ENCODE measurements at places on chromosomes 16 and 17.

DNA sequence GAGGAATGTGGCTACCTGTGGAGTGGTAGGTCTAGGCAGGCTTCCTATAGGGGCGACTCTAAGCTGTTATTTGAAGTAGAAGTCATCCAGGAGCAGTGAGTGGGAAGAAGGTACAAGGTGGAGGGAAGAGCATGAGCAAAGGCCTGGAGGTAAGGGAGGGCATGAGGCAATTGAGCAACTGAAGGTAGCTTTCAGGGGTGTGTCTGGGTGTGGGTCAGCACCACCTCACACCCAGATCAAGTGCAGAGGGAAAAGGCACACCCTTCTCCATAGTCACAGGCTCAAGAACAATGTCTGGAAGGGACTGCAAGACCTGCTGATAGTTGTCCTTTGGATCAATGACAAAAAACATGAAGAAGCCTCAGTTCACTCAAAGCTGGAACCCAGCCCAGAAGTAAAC lies 46.5 kb upstream of the IRX6 start:
- DNase-seq: no peak

DNA sequence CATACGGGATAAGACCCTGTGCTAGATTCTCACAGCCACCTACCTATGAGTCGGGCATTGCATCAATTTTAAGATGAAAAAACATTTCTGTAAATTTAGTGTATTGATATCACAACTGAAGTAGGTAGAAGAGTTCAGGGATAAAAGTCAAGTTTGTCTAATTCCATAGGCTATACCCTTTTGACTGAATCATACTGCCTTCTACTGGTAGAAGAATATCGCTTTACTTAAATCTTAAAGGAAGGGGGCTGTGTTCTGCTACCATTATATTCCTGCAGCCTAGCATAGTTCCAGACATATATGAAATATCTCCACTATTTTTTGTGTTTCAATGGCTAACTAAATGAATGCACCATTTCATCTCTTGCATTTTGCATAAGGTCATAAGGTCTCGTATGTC lies 1128.6 kb downstream of the CDH8 start:
- no peak for DNase-seq

DNA sequence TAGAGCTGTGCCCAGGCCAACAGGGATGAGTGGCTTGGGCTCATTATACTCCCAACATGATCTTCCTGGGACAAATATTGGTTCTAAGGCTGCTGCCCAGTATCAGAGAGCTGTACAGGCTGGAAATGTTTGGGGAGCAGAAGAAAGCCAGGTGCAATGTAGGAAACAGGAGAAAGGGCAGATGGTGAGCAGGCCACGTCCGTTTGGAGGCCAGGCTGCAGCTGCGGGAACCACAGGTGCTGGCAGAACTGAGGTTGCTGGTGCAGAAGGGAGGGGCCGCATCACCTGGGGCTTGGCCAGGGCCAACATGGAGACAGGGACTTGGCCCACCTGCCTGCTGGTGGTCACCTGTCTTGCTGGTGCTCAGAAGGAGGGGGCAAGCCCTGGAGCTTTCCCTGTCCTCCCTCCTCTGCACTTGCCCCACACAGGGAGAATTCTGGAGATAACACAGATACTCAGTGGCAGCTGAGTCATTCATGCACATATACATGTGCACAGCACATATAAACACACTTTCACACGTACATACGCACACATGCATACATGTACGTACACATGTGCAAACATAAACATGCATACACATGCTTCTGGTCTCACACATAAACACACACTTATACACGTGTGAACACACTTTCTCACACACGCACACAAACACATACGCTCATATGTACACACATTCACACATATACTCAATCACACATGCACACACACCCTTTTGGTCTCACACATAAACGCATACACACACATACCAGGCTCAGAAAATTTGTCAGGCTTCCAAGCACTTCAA lies 67.7 kb downstream of the WSCD1 start:
- DNase-seq: no peak

GRCh38 chr16:50469744-50470321 lies 78.4 kb upstream of the NKD1 start:
- no peak for DNase-seq

DNA sequence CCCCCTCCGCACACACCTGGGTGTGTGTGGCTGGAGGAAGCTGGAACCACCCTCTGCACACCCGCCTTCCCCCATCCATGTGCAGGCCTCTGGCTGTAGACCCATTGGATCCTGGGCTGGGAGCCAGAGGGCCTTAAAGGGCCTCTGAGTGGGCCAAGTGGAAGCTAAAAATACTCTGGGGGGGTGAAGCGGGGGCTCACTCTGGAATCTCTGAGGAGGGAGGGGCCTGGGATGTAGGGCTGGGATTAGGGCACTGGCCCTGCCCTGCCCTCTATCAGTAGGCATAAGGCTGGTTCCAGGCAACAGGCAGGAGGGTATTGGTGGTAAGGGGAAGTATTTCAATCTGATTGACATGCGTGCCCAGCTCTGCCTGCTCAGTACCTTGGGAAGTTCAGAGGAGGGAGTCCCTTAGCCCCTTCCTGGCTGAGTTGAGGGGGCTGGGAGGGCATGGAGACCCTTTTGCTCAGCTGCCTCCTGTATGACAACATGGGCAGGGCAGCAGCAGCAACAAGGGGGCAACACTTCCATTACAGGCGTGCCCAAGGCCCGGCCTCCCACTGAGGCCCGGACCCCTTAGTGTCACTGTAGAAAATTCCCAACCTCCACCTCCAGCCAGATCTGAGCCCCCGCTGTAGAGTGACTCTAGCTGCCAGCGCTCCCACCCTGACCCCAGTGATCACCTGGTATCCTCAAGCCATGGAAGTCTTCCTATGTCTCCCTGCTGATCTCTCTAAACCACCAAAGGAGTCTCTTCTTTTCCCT lies 5.2 kb downstream of the ITGA3 start:
- no peak for DNase-seq

- DNase-seq: no peak
Measured at GRCh38 chr16:75111961-75112733, 4.4 kb downstream of the LDHD start.

DNA sequence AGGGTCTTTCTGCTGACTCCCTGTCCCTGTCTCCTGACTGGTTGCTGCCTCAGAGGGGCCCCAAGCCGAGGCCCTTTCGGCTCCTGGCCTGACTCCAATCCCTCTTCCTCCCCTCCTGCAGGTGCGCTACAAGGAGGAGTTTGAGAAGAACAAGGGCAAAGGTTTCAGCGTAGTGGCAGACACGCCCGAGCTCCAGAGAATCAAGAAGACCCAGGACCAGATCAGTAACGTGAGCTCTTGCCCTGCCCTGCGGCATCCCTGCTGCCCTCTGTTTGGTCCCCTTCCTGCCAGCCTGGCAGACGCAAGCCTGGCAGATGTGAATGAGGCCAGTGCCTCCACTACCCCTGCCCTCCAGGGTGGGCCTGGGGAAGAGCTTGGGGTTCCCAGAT lies 27.1 kb upstream of the LASP1NB start:
- no peak for DNase-seq

DNA sequence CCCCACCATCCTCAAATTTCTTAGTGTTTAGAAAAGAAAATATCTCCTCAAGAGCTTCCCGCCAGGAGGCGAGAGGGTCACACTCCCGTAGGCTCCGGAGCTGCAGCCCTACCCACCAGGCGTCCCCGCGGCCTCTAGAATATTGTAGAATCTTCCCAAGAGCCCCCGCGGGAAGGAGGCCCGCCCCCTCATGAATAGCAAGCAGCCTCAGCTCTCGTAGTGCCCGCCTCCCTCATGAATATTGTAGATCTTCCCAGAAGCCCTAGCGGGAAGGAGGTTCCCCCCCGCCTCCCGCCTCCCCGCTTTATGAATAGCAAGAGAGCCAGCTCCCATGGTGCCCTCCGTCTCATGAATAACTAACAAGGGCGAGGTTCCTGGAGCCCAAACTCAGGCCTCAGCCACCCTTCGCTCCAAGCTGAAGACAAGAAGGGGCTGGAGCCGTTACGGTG lies at the start of gene FBXO47:
FBXO47 (minus strand) TSS at position 114 of the 449 bp plus-strand sequence. CDS start 4,378 bp downstream, outside the sequence.
- DNase-seq: peak; percentile 32

GRCh38 chr16:73993878-73994277 lies 302.7 kb upstream of the PSMD7 start:
- DNase-seq: no peak

DNA sequence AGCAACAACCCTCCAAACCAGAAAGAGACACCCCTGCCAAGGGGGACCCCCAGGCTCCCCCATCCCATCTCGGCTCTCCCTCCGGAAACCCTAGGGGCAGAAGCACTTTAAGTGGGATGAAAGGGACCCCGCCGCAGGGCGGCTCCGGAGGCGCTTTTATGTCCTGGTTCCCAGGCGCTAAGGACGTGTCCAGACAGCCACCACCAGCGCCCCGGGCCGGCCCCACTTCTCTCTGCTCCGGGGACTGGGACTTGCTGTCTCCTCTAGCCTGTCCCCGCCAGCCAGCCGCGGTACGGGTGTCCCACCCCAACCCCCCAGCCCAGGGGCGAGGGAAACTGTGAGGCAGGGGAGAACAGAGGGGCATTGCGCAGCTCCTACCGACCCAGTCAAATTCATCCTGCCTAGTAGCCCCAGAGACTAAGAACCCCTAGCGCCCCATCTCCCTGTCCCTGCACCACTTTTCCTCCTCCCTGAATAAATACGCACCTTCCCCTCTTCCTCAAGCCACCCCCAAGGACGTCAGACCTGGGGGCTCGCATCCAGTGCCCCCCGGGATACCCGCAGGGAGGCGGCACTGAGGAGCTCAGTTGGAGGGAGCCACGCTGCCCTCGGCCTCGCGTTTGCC lies 4.1 kb downstream of the SP6 start:
- no peak for DNase-seq

- no peak for DNase-seq
Measured at GRCh38 chr16:50185005-50185505, 31.9 kb downstream of the TENT4B start.

DNA sequence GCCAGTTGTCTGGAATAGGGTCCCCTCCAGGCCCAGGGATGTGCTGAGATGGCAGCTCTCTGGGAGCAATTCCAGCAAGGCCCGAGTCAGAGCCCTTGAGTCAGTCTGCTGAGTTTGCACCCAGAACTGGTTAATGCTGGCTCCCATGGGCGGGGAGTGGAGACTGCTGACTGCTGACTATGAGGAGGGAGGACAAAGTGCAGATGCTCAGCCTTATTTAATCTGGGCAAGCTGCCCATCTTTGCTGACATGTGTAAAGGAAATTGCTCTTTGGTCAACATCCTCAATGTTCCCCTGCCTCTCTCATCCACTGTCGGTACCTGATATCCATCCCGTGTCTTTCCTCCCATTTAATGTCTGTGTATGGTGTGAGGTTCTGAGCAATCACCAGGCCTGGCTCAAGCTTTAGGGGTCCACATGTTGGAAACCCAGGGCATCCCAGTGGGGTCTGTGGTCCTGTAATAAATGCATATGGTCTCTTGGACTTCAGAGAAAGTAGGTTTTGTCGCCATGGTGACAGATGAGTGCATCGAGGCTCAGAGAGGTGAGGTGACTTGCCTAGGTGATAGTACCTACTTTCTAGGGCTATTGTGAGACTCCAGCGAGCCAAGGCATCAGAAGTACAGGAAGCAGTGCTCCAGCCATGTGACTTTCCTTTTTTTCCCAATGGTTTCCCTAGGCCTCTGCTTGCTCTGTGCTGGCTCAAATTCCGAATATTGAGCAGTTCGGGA lies 20.0 kb upstream of the RNF135 start:
- DNase-seq: no peak

DNA sequence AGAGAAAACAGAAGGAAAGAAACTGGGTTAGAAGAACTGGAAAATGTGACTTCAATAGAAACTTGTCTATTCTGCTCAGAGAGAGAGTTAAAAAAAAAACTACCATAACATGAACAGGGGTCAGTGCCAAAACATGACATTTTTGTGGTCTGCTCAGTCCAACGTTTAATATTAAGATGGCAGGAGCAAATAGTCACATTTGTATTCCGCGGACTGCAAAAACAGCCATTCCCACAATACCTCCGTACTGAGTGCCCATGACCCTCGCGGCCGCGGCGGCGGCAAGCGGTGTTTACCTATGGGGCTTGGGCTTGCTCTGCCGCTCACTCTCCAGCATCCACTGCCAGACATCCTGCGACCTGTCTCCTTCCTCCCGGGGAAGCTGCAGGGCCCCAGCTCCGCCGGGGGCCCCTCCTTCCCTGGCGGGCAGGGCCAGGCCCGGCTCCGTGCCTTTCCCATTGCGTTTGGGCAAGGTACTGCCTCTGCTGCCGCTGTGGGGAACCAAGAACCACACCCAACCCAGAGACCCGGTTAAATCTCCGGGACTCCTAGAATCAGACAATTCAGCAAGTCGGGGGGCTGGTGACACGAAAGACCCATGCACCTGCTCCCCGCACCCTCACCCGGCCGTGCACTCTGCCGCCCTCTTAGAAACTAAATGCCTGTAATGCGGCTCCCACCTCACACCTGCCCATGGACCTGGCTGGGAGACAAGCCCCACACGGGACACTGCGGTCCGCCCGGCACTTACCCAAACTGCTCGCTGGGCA lies 24.7 kb downstream of the AXIN2 start:
- no peak for DNase-seq

DNA sequence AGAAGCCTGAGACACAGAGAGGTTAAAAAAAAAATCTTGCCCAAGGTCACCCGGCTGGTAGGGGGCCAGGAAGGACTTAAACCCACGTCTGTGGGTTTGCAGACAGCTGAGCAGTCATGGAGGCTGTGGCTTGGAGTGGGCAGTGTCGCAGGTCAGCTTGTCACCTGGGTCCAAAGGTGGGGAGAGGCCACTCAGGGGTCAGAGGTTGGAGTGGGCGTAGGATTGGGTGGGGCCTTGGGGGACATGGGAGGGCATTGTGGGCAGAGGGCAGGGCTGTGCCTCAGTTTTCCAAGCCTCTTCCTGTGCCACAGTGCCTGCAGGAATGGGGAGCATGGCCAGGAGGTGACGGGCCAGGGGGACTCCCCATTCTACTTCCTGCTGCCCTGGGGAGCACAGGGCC lies 2.0 kb upstream of the NDRG4 start:
- DNase-seq: no peak

- no peak for DNase-seq
Measured at GRCh38 chr17:1038459-1039122, 41.7 kb downstream of the TIMM22 start.

DNA sequence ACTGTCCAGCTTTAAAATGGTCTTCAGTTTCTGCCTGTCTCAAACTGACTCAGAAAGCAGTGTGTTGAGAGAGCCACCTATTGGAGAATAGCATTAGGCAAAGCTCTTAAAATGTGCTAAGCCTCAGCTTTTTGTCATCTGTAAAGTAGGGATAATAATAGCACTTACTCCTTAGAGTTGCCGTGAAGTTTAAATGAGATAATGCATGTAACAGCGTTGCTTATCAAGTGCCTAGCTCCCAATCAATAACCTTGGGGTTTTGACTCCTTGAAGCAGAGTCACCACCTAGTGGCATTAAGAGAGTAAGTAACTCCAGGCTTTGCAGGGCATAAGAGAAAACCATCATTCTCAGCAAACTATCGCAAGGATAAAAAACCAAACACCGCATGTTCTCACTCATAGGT lies 163.3 kb downstream of the HS3ST2 start:
- DNase-seq: peak; percentile 9

GRCh38 chr17:8859804-8860430 lies 7.6 kb downstream of the PIK3R6 start:
- DNase-seq: no peak

- DNase-seq: no peak
Measured at GRCh38 chr17:30308406-30308805, 16.7 kb upstream of the BLMH start.

GRCh38 chr17:17683710-17684365 lies 2.6 kb downstream of the RAI1 start:
- no peak for DNase-seq

Measured in NCI-H526 (cell line).